ENCODE measurements at places on chromosomes 1 and 21.
A peak's percentile ranks its signal among the peaks of the same experiment; 100 is the strongest.

DNA sequence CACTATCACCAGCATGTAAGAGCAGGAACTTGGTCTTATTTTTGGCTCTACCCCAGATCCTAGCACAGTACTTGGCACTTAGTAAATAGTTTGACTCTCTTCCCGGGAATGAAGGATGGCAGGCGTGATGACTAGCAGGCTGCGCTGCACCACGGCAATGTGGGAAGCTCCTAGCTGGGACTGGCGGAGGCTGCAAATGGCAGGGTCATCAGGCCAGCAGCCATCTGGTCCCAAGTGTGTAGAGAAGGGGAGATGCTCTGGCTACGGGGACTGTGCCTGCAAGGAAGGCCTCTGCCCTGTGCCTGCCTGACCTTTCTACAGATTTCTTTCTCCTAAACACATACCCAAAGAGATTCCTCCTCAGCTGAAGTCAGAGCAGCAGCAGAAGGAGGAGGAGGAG is 95.0 kb downstream of the KCND3 start:
- no peak for DNase-seq

GRCh38 chr1:8239039-8239305 is 78.9 kb upstream of the SLC45A1 start:
- no peak for DNase-seq

DNA sequence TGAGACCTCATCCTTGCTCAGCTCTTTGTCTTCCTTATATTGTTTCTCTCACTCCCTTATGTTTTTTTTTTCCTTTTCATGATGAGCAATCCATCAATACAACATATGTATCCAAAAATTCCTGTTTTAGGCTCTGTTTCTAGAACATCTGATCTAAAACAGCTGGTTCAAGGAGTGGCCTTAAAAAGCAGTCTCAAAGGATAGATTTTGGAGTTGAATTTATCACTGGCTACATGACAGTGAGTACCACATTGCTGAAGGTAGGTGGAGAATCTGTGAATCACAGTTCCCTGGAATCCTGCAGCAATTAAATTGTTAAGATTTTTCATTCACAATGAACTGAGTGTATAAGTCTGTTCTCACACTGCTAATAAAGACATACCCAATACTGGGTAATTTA is 155.8 kb upstream of the ADAMTS5 start:
- DNase-seq = no peak

DNA sequence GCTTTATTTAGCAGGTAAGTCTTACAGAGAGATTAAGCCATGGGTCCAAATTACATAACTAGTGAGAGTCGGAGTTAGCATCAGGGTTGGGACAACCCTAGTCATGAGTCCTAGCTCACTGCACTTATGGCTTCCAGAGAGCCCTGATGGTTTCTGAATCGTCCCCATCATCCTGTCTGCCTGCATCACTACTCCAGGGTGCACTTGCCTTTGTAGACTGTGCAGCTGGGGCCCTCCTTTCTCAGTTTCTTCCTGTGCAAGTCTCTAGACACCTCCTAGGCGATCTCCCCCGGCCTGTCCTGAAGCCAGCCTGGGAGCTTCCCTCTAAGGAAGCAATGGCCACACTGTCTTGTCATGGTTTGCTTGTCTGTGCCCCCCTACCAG is 37.1 kb downstream of the KIAA0040 start:
- DNase-seq = no peak

GRCh38 chr21:45551316-45551715 is 9.1 kb upstream of the SLC19A1 start:
- DNase-seq = peak; percentile 70

DNA sequence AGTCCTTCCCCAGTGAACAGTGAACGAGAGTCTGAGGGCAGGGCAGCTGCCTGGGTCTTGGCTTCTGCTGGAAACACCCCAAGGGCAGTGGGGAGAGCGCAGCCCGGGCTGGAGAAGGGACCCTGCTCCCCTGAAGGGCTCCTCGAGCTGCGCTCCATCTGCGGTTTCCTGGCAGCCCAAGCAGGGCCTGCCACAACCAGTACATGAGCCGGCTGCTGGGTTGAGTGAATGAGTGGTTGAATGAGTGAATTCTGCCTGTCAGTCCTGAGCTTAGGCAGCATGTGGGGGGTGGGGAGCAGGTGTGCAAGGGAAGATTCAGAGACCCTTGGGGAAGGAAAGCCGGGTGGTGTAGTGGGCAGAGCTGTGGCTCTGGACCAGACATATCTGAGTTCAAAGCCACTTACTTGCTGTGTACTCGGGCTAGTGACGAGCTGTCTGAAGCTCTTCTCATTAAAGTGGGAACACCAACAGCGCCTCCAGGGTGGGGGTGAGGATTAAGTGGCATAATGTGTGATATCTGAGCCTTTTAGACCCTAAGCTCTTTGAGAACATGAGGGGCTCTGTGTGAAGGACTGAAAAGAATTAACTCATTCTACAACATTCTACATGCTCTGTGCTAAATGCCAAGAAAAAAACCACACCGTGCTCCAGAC is 3.7 kb downstream of the OPRD1 start:
- DNase-seq = no peak

- DNase-seq = no peak
These were observed 930.5 kb downstream of the ADGRL2 start for GRCh38 chr1:82731216-82731615.

DNA sequence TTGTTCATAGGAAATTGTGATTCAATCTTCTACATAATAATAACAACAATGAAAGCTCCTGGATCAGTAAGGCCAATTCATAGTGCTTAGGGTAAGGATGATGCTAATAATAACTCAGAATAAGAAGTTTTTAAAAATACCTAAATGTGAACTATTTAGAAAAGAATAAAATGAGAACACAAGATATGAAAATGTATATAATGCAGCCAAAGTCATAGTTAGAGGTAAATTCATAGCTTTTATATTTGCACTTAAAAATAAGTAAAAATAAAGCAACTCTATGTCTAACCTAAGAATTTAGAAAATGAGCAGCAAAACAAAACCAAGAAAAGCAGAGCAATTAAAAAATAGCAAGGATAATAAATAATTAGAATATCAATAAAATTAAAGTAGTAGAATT is 43.5 kb upstream of the JUN start:
- no peak for DNase-seq

- DNase-seq = peak; percentile 76
These were observed 632.0 kb downstream of the SMYD3 start for GRCh38 chr1:245874942-245875580.

DNA sequence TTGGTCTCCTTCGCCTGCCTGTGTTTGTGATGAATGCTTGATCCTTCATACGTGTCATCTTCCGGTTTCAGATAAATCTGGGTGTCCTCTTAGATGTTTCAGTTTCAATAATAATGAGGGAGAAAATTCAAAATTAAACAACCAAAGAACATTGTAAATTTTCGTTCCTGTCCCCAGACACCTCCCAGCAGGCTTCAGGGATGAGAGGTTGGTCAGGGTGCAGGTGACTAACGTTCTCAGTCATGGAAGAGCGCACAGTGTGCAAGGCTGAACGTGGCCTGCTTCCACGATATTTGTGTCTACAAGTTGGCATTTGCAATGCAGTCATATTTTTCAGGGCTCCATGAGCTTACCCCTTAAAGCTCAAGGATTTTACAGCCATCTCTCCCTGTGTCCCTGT is 147.1 kb upstream of the ARHGEF16 start:
- no peak for DNase-seq

- peak; percentile 10 for DNase-seq
These were observed 103.7 kb downstream of the COQ8A start for GRCh38 chr1:227043755-227044154.

- no peak for DNase-seq
These were observed 1.4 kb downstream of the TIPRL start for GRCh38 chr1:168180148-168180524.

GRCh38 chr1:34829250-34829649 is 30.3 kb downstream of the SMIM12 start:
- no peak for DNase-seq

DNA sequence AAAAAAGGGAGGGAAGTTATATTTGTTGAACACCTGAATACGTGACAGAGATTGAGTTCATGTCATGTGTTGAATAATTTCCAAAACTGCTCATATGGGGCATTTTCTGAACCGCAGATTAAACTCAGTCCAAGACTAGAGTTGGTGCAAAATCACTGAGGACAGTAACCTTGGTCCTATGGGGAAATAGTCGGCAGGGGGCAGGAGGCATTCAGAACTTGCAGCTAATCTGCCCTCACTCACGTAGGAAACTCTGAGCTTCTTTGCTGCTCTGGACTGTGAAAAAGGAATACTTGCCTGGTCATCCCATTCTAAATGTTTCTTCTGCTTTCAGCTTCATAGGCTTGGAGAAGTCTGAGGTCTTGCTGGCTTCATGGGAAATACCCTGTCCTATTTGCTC is 228.3 kb upstream of the ZP4 start:
- no peak for DNase-seq

DNA sequence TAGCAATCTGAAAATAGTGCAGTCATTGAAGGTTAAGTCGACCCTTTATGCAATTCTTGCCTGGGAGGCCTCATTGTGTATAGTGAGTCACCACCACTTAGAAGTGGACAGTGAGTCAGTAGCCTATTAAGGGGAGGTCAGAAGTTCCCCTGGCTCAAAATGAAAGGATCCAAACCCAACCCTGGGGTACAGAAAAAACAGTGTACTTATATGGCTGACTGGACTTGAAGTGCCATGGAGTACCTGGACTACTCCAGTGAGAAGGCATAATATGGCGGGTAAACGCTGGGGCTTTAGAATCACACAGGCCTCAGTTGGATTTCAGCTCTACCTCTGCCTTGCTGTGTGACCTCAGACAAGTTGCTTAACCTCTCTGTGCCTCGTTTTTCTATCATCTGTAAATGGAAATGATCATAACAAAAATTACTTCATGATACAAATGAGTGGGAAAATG is 2.2 kb upstream of the BCL9 start:
- DNase-seq = peak; percentile 75

All from AG08396 (cell line).